ENCODE measurements at places on chromosomes 4 and X.

DNA sequence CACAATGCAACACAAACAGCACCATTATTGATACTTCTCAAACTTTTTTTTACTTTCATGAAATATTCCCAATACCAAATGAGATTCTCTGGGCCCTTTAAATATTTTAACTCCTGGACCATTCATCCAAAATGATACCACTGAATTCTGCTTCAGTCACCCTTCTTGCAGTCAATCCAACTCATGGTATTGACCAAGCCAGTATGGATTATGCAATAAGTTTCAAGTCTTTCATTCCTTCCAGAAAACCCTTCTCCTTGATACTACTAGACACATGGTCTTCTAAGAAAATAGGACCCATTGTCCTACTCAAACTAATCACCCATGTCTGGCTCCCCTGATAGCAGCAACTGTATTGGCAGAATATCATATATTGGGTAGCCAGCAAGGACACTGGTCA is 23.0 kb downstream of the ZNF721 start:
- no peak for DNase-seq

DNA sequence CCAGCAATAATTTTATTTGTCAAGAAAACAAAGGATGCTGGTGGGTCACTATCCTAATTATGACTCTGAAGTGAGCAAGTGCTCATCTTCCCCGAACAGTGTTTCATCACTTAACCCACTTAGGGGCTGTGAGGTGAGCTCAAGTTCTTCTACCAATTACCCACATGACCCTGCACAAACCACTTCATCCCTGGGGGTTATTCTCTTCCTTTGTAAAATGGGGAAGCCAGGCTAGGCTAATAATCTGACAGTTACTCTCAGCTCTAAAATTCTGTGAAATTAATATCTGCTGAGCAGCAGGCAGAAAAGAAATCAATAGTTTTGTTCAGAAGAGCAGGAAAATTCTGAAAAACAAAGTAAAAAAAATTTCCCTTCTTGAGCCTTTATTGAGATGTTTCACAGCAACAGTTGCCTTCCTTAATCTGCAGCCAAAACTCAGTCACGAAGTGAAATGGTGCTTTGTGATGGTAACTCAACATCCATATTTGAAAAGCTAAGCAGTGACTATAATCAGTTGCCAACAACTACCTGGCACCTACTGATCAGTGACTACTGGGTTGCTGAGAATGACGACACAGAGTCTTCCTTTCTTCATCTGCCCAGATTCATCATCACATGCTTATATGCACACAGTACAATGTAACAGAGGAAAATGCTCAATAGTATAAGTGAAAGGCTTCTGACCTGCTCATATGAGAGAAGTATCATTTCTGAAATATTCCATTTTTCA is 24.1 kb downstream of the ATP8A1 start:
- no peak for DNase-seq

DNA sequence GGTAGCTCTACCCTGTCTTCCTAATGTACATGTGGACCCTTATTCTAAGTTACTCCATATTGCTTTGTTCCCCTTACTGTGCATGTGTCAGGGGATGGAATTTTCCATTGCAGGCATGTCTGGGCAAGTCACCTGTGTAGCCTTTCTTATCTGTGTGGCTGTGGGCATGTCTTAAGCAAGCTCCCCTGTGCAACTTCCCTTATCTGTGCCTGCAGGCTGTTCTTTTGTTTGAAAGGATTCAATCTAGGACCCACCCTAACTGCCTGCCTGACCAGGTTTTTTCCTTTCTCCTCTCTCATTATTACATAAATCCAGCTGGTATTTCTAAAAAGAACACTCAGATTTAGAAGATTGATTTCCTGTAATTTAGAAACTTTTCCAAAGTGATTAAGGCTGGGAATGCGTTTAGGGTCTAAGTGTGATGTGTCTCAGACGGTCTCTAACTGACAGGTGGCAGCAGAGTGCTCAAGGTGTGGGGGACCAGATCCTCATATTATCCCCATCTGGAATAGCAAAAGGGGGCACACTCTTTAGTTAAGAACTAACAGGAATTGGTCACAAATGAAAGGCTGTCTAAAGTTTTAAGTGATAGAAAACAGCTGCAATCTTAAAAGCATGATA is 198.9 kb upstream of the PPP1R2C start:
- peak; percentile 15 for DNase-seq

DNA sequence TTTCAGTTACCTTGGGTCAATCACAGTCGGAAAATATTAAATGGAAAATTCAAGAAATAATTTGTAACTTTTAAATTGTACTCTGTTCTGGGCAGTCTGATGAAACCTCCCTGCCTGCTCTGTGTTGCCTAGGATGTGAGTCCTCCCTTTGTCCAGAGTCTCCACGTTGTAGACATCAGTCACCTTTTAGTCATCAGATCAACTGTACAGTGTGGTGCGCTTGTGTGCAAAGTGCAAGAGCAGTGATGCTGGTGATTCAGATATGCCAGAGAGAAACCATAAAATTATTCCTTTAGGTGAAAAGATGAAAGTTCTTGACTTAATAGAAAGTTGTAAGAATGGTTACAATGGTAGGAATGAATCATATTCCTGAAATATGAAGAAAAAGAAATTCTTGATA is 1.4 kb downstream of the SPATA4 start:
- no peak for DNase-seq

GRCh38 chr4:20675786-20676185 is 24.5 kb upstream of the PACRGL start:
- no peak for DNase-seq

GRCh38 chr4:121053601-121054143 is 18.7 kb downstream of the NDNF start:
- DNase-seq = no peak
